ENCODE measurements at places on chromosomes 11 and 22. TPM values are rescaled to one million over a fixed set of nuclear protein-coding genes. Genes with fewer than 3 reads are reported as not detected.

The DKK3 gene
- total RNA-seq = not detected

GRCh38 chr11:21520244-21520643, 672.6 kb upstream of the ANO5 start:
- H3K27me3 ChIP-seq = no peaks in the 10 kb centered on the region
- no peak overlapping the region for H3K27ac ChIP-seq
- H3K4me3 ChIP-seq = no peak overlapping the region
- H3K4me1 ChIP-seq = no peaks in the 10 kb centered on the region

The PLAAT5 gene
- total RNA-seq = not detected

DNA sequence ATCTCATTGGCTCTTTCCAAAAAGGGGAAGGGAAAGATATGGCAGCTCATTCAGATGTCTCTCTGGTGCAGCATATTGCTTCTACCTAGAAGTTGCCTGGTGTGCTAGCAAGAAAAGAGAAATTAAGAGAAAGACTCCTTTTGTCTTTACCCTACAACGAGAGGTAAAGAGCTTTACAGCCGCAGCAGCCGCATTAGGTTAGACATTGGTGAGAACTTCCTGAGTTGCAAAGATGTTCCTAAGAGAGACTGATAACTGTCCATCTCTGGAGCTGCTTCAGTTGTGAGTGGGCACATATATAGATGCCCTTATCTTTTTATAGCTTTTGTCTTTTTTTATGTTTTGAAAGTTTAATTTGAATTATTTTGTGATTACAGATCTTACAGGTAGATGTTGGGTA, 80.8 kb upstream of the NNMT start:
- peaks cover 11% of the 10 kb centered on the region for H3K4me1 ChIP-seq
- no peak overlapping the region for H3K4me3 ChIP-seq
- no peak overlapping the region for H3K27ac ChIP-seq
- no peaks in the 10 kb centered on the region for H3K27me3 ChIP-seq
- no peak for DNase-seq

- no peak overlapping the region for H3K4me3 ChIP-seq
- H3K36me3 ChIP-seq = no peaks in the 10 kb centered on the region
- no peaks in the 10 kb centered on the region for H3K4me1 ChIP-seq
- H3K27ac ChIP-seq = no peak overlapping the region
These were observed 4.2 kb downstream of the OR9I1 start for GRCh38 chr11:58121096-58121495.

DNA sequence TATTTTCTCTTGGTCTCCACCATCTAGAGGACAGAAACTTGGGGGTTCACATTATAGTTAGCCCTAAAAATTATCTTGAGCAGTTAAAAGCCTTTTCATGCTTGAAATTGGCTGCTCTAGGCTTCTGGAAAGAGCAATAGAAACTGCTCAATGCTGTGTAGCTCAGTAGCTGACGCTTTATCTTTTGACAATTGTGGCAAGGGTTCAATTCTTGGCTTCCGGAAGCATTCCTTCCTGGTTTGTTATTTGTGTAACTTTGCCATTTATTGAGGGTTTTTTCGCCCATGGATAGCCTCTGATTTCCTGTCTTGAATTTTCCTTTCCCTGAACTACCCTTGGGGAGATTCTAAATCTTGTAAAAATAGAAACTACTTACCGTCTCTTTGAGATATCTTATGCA, 10.3 kb upstream of the OR56A1 start:
- peaks cover 12% of the 10 kb centered on the region for H3K27me3 ChIP-seq
- no peak for DNase-seq
- no peaks in the 10 kb centered on the region for H3K4me1 ChIP-seq
- no peak overlapping the region for H3K27ac ChIP-seq

- peaks cover 17% of the 10 kb centered on the region for H3K27me3 ChIP-seq
- no peak overlapping the region for H3K4me3 ChIP-seq
- no peak for DNase-seq
- no peaks in the 10 kb centered on the region for H3K36me3 ChIP-seq
These were observed 91.1 kb downstream of the PDE2A start for GRCh38 chr11:72583177-72583553.

The LGALS1 gene
- total RNA-seq = 171 TPM

DNA sequence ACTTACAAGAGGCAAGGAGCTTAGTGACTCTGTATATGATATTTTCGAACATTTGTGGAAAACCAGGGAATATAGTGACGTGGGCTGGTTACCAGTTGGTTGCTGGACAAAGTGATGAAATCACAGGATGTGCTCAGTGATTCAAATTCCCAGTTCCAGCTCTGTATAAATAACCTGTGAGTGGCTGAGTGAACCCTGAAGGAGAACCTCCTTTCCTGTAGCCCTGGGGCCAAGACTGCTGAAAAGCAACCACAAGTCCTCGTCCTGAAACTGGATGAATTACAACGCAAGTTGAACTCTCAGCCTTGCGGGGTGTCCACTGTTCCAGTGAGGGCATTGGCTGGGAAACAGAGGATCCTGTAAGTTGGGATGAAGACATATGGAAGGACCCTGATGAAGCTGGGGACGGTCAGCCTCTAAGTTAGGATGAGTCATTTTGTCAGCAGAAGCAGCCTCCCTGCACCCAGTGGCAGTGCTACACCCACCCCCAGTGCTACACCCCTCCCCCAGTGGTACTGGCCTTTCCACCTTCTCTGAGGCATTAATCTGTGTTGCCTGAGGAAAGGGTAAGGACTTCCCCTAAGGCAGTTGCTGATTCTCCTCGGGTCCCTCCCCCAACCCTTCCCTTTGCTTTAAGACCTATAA, 22.0 kb upstream of the CD81 start:
- H3K4me3 ChIP-seq = no peak overlapping the region
- no peaks in the 10 kb centered on the region for H3K4me1 ChIP-seq
- DNase-seq = no peak
- H3K27ac ChIP-seq = no peak overlapping the region
- H3K36me3 ChIP-seq = no peaks in the 10 kb centered on the region

The POLD4 gene
- total RNA-seq = 28.6 TPM

DNA sequence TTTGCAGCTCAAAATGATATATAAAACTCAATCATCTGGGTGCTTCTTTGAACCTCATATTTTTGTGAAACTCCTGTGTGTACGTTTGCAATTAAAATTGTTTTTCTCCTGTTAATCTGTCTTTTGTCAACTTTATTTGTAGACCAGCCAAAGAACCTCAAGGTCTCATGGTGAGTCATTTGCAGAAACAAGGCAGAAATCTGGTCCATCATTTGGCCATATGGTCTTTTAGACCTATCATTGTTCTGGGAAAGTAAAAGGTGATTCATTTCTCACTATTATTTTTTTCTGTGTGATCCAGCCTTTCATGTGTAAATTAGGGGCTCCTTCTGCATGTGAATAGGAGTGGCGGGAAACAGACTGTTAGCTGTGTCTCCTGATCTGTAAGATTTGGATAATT, 399.1 kb upstream of the DDI1 start:
- H3K36me3 ChIP-seq = no peaks in the 10 kb centered on the region
- no peak overlapping the region for H3K27ac ChIP-seq
- no peak overlapping the region for H3K4me3 ChIP-seq
- H3K27me3 ChIP-seq = peaks cover 4% of the 10 kb centered on the region
- no peaks in the 10 kb centered on the region for H3K4me1 ChIP-seq

DNA sequence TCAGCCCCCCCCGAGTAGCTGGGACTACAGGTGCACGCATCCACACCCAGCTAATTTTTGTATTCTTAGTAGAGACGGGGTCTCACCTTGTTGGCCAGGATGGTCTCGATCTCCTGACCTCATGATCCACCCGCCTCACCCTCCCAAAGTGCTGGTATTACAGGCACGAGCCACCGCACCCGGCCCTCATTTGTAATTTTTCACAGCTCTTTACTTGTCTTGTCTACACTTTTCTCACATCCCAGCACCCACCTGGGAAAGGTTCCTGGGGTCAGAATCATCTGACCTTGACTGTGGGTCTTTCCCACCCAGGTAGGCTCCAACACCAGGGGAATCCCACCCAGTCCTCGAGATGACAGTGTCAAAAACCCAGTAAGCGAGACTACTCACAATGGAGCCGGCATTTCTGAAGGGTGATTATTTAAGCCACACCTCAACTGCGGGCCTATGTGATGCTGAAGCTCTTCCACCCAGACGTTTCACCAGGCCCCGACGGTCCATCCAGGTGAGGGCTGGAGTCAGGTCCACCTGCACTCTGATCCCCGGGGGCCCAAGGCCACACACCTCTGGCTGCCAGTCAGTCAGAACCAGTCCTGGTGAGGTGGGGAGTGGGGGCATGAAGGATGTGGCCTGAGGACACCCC, 23.4 kb downstream of the CELSR1 start:
- no peak overlapping the region for H3K4me3 ChIP-seq
- H3K27me3 ChIP-seq = no peaks in the 10 kb centered on the region
- no peak for DNase-seq
- H3K27ac ChIP-seq = no peak overlapping the region

Data from activated naive CD8-positive, alpha-beta T cell treated with anti-CD3 and anti-CD28 coated beads for 36 hours (primary cell).